Activated T-helper 17 cell treated with anti-CD3 and anti-CD28 coated beads, Interleukin-2, amount 50 U/mL, for 72 hours (primary cell): ENCODE measurements at places on chromosomes 6 and 20. TPM values are rescaled to one million over a fixed set of nuclear protein-coding genes. Genes with fewer than 3 reads are reported as not detected.

DNA sequence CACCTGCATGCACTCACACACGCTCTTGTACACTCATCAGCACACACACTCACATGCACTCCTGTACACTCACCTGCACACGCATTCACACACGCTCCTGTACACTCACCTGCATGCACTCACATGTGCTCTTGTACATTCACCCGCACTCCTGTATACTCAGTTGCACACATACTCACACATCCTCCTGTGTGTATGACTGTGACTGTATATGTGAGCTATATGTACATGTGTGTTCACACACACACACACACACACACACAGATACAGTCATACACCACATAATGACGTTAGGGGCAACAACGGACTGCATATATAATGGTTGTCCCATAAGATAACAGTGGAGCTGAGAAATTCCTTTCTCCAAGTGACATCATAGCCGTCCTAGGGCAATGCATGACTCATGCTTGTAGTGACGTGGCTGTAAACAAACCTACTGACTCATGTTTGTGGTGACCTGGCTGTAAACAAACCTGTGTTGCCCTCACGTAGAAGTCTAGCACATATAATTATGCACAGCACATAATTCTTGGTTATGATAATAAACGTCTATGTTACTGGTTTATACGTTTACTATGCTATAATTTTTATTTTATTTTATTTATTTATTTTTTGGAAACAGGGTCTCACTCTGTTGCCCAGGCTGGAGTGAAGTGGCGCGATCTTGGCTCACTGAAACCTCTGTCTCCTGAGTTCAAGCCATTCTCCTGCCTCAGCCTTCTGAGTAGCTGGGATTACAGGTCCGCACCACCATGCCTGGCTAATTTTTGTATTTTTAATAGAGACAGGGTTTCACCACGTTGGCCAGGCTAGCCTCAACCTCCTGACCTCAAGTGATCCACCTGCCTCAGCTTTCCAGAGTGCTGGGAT, 22.8 kb upstream of the TAF4 start:
- ATAC-seq, result peak; percentile 74

DNA sequence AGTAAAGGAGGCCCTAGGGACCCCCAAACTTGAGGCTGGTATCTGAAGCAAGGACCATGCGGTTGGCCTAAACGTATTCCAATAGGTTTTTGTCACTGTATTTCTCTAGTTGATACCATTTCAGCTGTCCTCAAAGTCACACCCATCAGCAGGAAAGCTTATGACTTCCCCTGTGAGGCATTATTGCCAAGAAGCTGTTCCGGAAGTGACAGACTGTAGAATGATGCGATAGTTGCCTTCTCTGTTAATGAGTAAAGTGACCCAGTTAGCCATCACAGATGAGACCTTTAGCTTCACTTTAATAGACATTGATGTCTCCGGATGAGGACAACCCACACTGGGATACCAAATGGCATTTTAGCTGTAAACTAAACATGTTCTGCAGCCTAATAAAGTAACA, 147.9 kb downstream of the RNGTT start:
- ATAC-seq, result no peak

GRCh38 chr6:115594891-115595290, 465.8 kb downstream of the FRK start:
- no peak for ATAC-seq

GRCh38 chr6:43582911-43583310, 6.9 kb downstream of the POLH start:
- no peak for ATAC-seq

DNA sequence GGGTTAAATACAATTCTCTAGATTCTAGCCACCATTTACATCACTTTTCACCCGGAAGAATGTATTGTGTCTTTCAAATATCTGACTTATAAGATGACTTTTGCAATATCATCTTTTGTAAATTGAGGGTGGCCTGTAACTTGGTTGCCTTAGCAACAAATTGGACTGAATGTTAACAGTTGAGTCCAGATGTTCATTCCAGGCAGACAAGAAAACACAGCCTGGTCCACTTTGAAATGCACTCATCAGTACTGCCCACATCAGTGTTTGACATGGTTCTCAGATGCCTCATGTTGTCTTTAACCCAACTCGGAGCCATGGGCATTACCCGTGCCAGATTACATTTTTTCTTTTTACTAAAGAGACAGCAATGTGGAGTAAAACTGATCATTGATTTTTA, 781.6 kb upstream of the CHD6 start:
- no peak for ATAC-seq

The HLA-DOA gene
- total RNA-seq, result 7.8 TPM

GRCh38 chr6:77778527-77778926, 125.7 kb downstream of the MEI4 start:
- no peak for ATAC-seq

GRCh38 chr6:53279293-53279692, 69.5 kb downstream of the ELOVL5 start:
- no peak for ATAC-seq

The DNAH8 gene
- total RNA-seq, result 0.09 TPM

DNA sequence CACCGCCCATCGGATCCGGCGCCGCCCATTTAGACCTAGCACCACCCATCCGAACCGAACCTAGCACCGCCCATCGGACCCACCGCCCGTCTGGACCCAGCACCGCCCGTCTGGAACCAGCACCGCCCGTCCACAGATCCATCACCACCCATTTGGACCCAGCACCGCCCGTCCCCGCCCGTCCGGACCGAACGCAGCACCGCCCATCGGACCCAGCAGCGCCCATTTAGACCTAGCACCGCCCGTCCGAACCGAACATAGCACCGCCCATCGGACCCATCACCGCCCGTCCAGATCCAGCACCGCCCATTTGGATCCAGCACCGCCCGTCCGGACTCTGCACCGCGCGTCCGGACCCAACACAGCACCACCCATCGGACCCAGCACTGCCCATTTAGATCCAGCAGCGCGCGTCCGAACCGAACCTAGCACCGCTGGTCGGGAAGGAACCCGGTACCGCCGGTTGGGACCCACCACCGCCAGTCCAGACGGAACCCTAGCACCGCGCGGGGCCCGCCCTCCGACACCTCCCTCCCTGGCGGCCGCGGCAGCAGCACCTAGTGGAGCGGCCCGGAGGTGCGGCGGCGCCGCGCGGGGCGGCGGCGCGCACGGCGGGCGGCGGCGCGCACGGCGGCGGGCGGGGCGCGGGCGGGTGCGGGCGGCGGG, 348 bp upstream of the AFDN start:
- peak; percentile 78 for ATAC-seq

DNA sequence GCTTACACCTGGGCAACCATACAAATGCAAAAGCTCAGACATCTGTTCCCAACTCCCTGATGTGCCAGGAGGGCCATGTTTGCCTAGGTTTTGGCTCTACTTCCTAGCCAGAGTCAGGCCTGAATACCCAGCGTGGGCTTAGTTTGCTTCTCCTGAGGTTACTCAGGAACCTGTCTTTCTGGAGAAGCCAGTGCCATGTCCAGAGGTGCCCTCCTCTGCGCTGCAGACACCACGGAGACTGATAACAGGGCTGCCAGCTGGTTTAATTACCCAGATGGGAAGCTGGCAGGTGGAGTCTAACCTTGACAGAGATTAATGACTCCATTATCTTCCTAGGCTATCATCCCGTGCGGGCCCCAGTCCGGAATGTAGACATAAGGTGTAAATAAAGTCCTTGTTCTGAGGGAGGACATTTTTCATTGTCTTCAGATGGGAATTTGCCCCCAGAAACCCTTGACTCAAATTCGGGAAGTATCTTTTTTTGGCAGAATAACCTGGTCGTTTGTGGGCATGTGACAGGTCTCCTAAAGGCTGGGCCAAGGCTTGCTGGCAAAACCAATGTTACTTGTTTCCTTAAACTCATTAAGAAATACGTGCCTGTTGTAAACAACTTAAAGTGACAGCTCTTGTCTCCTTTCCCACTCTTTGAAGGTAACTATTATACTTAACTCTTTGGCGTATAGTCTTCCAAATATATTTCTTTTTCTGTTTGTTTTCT, 29.2 kb upstream of the ZNFX1 start:
- no peak for ATAC-seq

The DEF6 gene
- total RNA-seq, result 117 TPM

- ATAC-seq, result no peak
Measured at GRCh38 chr6:150878347-150879213, 13.1 kb downstream of the MTHFD1L start.

The HRH3 gene
- total RNA-seq, result not detected
